Glomerular endothelial cell (primary cell): ENCODE measurements at places on chromosomes 5 and 9. TPM values are rescaled to one million over a fixed set of nuclear protein-coding genes. Genes with fewer than 3 reads are reported as not detected.

NME5 gene
- 1.4 and 5.8 TPM in 2 replicates for total RNA-seq

AGPAT2 gene
- total RNA-seq, result 43.2 and 50.2 TPM in 2 replicates

HAVCR2 gene
- not detected in 2 replicates for total RNA-seq

PTPRD gene
- total RNA-seq, result 1.3 and 4.1 TPM in 2 replicates

SLC34A3 gene
- not detected in 2 replicates for total RNA-seq

FOXD4L3 gene
- not detected in 2 replicates for total RNA-seq

PCDHA9 gene
- total RNA-seq, result 0.06 and 0.19 TPM in 2 replicates

RNF208 gene
- 0.76 and 2.9 TPM in 2 replicates for total RNA-seq

TAS2R1 gene
- total RNA-seq, result not detected in 2 replicates

SLC45A2 gene
- not detected in 2 replicates for total RNA-seq

KLF4 gene
- 3.5 and 10.3 TPM in 2 replicates for total RNA-seq

DBH gene
- total RNA-seq, result not detected in 2 replicates

IL7R gene
- total RNA-seq, result 0.82 and 6.0 TPM in 2 replicates

KIF2A gene
- total RNA-seq, result 54.6 and 65.4 TPM in 2 replicates

TBCA gene
- 180 and 181 TPM in 2 replicates for total RNA-seq

EIF4E1B gene
- total RNA-seq, result 0.06 TPM in 1 of 2 replicates, not detected in the other

SLC1A3 gene
- not detected in 2 replicates for total RNA-seq

CFAP157 gene
- not detected in 2 replicates for total RNA-seq

TSSK1B gene
- not detected in 2 replicates for total RNA-seq

PCDHA7 gene
- 0.05 and 0.64 TPM in 2 replicates for total RNA-seq

LECT2 gene
- not detected in 2 replicates for total RNA-seq

MYOT gene
- total RNA-seq, result not detected in 2 replicates

GOLPH3 gene
- total RNA-seq, result 68.6 and 69.1 TPM in 2 replicates

BTNL8 gene
- not detected in 2 replicates for total RNA-seq

SLC6A3 gene
- not detected in 2 replicates for total RNA-seq

VLDLR gene
- total RNA-seq, result 18.0 and 33.3 TPM in 2 replicates

PRRT1B gene
- not detected in 2 replicates for total RNA-seq

ADAM19 gene
- total RNA-seq, result 68.7 and 161 TPM in 2 replicates

FABP6 gene
- 0.35 TPM in 1 of 2 replicates, not detected in the other for total RNA-seq

CLIC3 gene
- 0.29 and 2.3 TPM in 2 replicates for total RNA-seq

GABRG2 gene
- total RNA-seq, result not detected in 2 replicates

SLC25A48 gene
- total RNA-seq, result not detected in 2 replicates

ADAMTS12 gene
- total RNA-seq, result 4.3 and 10.9 TPM in 2 replicates

AGGF1 gene
- 16.4 and 17.4 TPM in 2 replicates for total RNA-seq

PTGES gene
- 1.1 TPM in 1 of 2 replicates, not detected in the other for total RNA-seq

FOXE1 gene
- 0.06 and 0.97 TPM in 2 replicates for total RNA-seq

C9orf50 gene
- not detected in 2 replicates for total RNA-seq

CHMP5 gene
- total RNA-seq, result 56.5 and 64.9 TPM in 2 replicates

THBS4 gene
- 0.18 and 1.4 TPM in 2 replicates for total RNA-seq

ANKS6 gene
- total RNA-seq, result 17.3 and 17.6 TPM in 2 replicates

NPR3 gene
- total RNA-seq, result 0.70 and 2.9 TPM in 2 replicates

LCN9 gene
- total RNA-seq, result not detected in 2 replicates

PAEP gene
- total RNA-seq, result not detected in 2 replicates

ENTPD8 gene
- 0.10 and 0.18 TPM in 2 replicates for total RNA-seq

FOXI1 gene
- not detected in 2 replicates for total RNA-seq

KLHL3 gene
- 3.3 and 8.6 TPM in 2 replicates for total RNA-seq

CMYA5 gene
- total RNA-seq, result under 0.01 and 0.06 TPM in 2 replicates

ACSL6 gene
- not detected in 2 replicates for total RNA-seq

FAM169A gene
- 0.99 and 1.3 TPM in 2 replicates for total RNA-seq
